ENCODE measurements at places on chromosomes 6 and 20. TPM values are rescaled to one million over a fixed set of nuclear protein-coding genes. Genes with fewer than 3 reads are reported as not detected.

The ADGRG6 gene
- 28.2 TPM for total RNA-seq

The AGPAT4 gene
- 1.1 TPM for total RNA-seq

GRCh38 chr6:46357591-46357990, 133.7 kb downstream of the RCAN2 start:
- H3K36me3 ChIP-seq = no peaks in the 10 kb centered on the region
- no peaks in the 10 kb centered on the region for H3K27me3 ChIP-seq
- no peak overlapping the region for H3K4me3 ChIP-seq
- DNase-seq = no peak

DNA sequence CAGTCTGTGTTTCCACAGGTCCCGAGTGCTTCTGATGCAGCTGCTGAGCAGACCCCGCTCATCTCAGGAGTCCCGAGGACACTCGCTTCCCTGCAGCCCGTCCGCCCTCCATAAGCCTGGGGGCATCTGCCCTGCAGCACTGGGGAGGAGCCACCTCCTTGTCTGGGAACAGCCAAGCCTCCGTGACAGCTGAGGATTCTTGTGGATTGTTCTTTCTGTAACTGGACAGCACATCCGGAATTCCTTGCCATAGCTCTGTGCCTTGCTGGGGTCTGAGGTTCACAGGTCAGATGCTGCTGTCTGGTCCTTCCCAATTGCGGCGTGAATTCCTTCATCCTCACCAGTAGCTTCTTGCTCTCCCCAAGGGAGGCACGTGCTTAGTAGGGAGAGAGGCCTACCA, 38.4 kb upstream of the FNDC1 start:
- peaks cover 22% of the 10 kb centered on the region for H3K27me3 ChIP-seq
- DNase-seq = no peak
- no peak overlapping the region for H3K4me3 ChIP-seq
- H3K36me3 ChIP-seq = no peaks in the 10 kb centered on the region

The PLCB4 gene
- 87.4 TPM for total RNA-seq

All from HFFc6 (cell line).